Stimulated activated CD8-positive, alpha-beta memory T cell treated with anti-CD3 and anti-CD28 coated beads, Interleukin-4, amount 100 ng/mL, for 48 hours (primary cell): ENCODE measurements at places on chromosomes 2 and 18.
A peak's percentile ranks its signal among the peaks of the same experiment; 100 is the strongest.

GRCh38 chr18:9737006-9737405, 28.9 kb downstream of the RAB31 start:
- DNase-seq = no peak

DNA sequence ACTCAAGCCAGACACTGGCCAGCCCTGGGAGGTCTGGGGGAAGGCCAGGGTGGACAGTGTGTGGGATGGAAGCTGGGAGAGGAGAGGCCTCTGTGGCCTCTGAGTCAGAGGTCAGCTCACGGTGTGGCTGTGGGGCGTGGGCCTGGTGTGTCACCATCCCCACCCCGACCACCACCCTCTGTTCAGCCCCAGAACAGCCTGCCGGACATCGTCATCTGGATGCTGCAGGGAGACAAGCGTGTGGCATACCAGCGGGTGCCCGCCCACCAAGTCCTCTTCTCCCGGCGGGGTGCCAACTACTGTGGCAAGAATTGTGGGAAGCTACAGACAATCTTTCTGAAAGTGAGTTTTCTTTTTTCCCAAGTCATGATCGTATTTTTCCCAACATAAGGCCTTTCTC, 110.5 kb downstream of the DYSF start:
- no peak for DNase-seq

DNA sequence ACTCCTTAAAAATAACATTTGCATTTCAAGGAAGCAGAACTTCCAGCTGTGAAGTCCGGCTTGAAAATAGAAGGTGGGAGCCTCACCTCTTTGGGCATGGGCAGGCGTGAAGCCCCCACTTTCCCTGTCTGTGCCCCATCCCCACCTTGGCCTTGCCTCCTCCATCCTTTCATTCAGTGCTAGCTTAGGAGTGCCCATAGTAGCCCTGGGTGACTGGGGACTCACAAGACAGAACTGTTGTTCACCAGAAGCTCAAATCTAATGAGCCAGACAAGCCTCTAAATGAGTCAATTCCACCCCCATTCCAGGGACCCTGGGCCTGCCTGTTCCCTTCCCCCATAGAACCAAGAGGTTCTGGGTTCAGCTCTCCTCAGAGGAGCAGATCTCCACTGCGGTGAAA, 20.0 kb downstream of the SPATA3 start:
- no peak for DNase-seq

DNA sequence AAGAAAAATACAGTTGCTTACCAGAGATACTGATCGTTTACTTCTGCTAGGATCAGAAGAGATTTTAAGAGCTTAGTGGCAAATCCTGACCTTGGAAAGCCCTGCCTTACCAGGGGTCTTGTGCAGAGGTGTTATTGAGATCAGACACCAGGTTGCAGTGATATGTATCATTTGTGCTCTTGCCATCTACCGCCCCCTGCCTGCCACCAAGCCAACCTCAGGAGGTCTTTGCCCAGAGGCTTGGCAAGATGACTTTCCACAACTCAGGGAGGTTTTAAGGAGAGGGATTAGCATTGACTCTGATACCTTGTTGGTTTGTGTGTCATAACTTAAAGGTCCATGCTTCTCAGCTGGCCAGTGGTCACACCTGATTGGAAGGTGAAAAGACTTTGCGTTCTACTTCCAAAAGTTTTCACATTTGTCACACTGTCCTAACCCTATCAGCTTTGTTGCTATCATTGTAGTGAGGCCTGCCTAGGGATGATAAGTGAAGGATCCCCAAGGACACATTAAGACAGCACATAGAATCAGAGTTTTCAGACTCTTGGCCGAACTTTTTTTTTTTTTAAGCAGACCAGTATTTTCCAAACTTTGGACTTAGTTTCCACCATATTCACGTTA, 46.2 kb upstream of the MGAT5 start:
- peak; percentile 71 for DNase-seq

GRCh38 chr18:74288041-74288440, 3.7 kb downstream of the CYB5A start:
- DNase-seq = no peak

DNA sequence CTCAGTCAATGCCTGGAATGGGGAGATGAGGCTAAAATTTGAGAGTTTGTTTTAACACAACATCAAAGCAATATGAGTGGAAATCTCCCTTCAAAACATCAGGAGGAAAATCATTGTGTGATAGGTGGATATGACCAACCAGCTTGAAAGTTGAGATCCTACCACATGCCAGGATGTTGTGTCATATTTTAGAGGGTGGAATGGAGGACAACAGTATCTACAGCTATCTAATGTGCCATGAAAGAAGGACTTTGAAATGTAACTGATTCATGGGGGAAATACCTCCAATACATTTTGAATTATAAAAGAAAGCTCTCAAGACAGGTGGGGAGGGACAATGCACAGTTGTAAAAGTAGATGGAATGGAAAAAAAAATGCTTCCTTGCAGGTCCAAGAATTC, 87.8 kb downstream of the SP100 start:
- no peak for DNase-seq

DNA sequence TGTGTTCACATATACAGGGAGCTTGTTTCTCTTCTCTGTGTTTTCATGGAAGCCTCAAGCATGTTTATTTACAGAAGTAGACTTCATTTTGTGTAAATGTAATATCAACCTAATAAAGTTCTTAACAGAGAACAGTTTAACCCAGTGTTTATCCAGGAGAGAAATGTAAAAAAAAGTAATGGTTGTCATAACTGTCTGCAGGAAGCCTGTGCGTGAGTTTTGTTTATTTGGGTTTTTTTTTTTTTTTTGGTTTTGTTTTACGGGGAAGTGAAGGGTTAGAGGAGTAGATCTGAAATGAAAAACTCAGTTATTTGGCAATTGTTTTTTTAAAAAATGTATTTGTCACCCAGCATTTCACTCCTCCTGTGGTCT, 124.7 kb downstream of the RAPGEF4 start:
- no peak for DNase-seq

DNA sequence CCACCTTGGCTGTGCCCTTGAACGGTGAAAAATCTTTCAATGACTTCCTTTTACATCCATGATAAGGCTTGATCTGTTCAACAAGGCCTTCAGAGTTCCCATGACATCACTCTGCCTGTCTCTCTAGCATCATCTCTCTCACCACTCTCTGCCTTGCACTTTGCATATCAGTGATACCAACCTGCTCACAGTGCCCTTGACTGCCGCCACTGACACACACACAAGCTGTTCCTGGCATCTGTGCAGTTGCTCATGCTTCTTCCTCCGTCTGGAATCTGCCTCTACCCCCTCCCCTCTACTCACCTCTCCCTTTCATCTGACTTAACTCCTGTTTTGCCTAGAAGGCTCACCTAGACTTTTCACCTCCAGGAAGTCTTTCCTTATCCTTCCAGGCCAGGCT, 79.1 kb upstream of the SEC11C start:
- no peak for DNase-seq

DNA sequence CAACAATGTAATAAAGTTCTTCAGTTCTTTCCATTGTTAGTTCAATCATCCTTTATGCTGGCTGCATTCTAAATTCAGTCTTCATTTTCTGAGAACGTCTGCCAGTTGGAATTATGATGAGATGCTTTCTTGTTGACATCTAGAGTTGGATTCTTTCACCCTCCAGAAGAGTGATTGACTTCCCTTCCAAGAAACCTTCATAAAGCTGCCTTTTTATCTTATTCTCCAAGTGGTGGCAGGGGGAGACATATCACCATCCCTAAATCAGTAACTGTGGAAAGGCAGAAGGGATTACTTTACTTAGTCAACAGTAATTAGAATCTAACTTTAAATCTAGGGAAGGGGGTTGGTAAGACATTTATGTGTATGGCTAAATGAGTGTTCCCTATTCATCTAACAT, 86.8 kb upstream of the GULP1 start:
- DNase-seq = no peak

DNA sequence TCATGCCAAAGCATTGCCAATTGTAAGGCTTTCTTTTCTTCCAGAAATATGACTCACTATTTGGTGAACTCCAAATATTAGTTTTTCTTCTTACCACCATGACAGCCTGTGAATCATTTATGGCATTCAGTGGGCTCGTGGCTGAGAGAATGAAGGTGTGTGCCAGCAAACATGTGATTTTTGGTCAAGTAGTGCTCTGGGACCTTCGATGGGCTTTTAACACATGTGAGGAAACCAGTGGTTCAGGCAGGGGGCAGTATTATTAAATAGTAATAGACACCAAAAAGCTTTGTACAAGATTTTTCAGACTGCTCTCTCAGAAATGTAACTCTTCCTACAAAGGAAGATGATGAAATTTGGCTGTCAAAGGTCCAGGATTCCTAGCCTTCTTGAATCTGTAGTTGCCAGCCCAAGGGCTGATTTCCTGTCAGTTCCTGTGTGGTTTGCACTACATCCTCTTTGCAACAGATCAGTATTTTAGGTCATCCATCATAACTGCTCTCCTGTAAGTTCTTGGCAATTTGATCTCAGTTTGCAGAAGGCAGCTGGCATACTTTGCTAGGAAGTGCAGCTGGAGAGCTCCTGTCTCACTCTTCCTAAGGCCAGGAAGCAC, 64.3 kb downstream of the BABAM2 start:
- peak; percentile 62 for DNase-seq

GRCh38 chr2:222730366-222730999, 59.0 kb downstream of the MOGAT1 start:
- DNase-seq = no peak

GRCh38 chr2:75431276-75431675, 129.5 kb downstream of the EVA1A start:
- DNase-seq = no peak

DNA sequence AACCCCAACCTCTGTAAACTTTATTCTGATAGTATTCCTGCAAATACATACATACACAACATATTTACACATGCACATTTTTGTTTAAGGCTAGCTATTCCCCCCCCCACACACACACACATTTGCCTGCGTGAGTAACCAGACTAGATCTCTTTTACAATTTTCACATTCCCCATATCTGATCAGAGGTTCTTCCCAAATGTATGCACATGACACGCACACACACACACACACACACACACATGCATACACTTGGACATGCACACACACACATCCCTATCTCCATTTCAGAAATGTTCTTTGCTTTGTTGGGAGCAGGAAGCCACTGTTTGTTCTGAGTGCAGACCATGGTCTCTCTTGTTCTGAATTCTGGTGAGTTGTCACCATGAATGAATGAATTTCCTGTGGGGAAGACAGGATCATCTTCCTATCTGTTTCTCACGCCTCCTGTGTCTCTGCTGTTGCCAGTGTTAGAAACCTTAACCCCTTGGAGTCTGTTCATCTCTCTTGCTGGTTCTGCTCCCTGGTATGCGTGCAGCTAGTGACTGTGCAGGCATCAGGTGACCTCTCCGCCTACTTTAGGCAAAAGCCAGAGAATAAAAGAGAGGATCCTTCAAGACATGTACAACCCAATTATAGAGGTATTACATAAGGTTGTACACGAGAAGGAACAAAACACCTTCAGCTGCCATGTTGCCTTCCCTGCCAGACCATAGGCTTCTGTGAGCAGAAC, 251.0 kb upstream of the RAB12 start:
- no peak for DNase-seq

- peak; percentile 39 for DNase-seq
Measured at GRCh38 chr2:46615986-46616485, 136.7 kb downstream of the TMEM247 start.

GRCh38 chr2:117957616-117958015, 56.3 kb downstream of the CCDC93 start:
- no peak for DNase-seq

GRCh38 chr18:48090021-48090420, 159.6 kb upstream of the SMAD2 start:
- no peak for DNase-seq

- no peak for DNase-seq
Measured at GRCh38 chr2:170341684-170342623, 164.0 kb downstream of the MYO3B start.

DNA sequence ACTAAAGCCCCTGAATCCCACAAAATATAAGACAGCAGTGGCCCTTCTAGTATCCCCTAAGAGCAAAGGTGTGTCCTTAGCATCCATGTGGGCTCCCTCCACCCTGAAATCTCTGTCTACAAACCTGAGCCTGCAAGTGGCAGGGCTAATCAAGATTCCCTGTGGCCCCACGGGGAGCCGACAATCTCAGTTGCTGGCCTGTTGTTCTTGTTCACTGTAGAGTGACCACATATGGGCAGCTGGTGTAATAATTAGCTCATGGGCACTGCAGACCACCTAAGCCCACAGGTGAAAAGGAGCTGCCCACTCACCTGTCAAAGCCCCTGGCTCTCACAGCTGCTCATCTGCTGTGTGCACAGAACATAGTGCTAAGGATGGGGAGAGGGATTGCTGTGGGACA, 102.3 kb downstream of the MRO start:
- no peak for DNase-seq
